GM10248 (cell line): ENCODE measurements at places on chromosomes 2 and 18.

DNA sequence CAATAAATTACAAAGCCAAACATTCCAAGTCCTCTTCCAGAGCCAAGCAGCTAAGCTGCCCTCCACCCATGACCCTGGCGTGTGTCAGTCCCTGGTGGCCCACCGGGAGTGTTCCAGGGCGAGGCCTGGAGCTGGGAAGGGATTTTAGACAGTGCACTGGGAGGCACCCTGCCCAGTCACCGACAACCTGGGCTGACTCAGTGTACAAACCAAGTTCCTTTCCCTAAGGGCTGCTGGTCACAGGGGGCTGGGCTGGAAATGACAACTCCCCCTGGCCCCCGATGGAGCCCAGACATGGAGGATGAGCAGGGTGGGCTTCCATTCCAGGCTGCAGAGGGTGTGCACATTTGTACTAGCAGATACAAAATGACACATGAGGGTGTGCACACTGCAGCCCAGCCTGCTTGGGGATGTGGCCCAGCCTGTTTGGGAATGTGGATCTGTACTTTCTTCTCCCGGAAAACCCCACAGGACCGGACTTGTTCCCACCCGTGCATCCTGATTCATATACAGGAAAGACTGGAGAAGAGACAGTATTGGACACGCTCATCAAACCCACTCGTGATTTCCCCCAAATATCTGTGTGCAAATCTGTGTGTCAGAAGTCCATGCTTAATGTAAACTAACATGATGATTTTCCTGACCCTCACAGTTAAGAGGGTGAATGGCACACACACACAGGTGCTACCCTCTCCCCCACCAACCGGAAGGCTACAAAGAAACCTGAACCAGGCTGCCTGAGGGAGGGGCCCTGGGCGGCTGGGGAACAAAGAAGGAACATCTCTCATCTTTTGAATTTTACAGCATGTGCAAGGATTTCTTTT, 58.9 kb downstream of the NDUFA10 start:
- DNase-seq, result no peak

DNA sequence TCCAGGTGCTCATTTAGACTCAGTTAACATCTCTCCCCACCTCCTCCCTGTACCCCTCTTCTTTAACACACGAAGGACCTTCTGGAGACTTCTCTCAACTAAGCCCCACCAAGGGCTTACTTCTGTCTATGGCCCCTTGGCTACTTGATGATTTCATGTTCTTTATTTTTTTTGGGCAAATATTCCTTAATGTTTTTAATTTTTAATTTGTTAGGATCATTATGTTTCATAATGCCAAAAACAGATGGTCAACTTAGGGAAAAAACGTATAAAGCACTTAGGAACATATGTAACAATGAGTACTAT, 25.9 kb downstream of the IL37 start:
- DNase-seq, result no peak

DNA sequence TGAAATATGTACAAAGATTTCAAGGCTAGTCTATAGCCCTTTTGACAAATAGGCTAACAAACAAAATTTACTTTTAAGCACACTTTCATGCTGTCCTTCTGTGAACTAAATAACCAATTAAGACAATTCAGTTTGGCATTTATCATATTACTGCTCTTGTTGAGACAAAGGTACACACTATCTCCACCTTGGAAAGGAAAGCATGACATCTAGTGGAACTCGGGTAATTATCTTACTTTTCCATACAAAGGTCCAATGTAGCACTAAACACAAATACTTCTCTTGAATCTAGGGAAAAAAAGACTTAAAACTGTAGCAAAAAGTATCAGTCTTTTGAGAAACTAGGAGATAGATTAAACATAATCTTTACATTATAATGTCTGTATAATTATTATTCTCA, 125.0 kb upstream of the CD226 start:
- no peak for DNase-seq

DNA sequence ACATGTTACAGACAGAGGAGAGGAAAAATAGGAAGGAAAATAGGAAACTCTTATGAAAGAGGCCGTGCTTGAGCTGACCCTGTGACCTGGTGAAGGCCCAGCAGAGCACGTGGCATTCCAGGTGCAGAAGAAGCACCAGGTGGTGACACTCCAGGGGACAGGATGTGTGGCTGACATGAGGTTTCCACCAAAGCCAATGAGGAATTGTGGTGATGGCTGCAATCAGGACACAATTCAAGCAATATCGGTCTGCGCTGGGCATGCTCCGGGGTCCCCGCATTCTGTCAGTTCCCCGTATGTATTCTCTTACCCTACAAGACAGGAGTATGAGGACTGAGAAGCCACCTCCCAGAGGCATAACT, 504.2 kb downstream of the EIPR1 start:
- DNase-seq, result no peak

GRCh38 chr2:174365571-174365970, 30.0 kb upstream of the SCRN3 start:
- DNase-seq, result no peak

DNA sequence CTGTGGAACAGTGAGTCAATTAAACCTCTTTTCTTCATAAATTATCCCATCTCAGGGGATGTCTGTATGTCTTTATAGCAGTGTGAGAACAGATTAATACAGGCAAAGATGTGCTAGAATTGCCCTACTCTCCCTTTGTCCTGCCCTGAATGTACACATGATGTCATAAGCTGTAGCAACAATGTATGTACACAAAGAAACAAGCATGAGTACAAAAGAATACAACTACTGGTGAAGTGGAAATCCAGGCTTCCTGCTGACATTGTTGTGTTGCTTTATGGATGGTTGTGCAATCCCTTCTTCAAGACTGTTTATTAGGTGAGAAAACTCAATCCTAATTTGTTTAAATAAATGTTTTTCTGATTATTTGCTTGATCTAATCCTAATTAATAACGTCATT, 446.6 kb downstream of the DSC3 start:
- DNase-seq, result no peak

- no peak for DNase-seq
Measured at GRCh38 chr2:588074-588645, 89.0 kb downstream of the TMEM18 start.

DNA sequence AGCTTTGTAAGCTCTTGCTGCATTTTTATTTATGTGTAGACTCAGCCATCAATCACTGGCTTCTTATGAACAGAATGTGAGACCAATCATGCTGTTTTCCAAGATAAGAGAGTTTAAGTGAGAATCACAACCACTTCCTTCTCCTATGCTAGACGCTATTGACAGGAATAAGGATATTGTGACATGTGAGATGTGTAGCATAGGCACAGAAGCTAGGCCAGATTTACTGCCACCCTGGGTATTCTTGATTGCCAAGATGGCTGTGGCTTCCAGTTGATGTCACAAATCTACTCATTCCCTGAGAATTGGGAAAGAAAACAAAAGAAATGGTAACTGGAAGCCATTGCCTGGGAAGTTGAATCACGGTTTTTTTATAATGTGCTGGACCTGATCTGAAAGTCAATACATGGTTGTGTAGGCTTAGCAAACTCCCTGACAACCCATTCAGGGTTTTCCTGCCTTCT, 49.9 kb downstream of the RAB27B start:
- no peak for DNase-seq

GRCh38 chr18:50144540-50144939, 50.4 kb downstream of the MYO5B start:
- no peak for DNase-seq

- DNase-seq, result no peak
Measured at GRCh38 chr18:25457126-25457525, 105.2 kb upstream of the ZNF521 start.

- DNase-seq, result peak; percentile 35
Measured at GRCh38 chr2:196415384-196415783, 224.1 kb upstream of the CCDC150 start.

GRCh38 chr2:96207774-96208142, 869 bp downstream of the STARD7 start:
- peak; percentile 48 for DNase-seq

- no peak for DNase-seq
Measured at GRCh38 chr2:80706951-80707350, 402.4 kb upstream of the LRRTM1 start.

DNA sequence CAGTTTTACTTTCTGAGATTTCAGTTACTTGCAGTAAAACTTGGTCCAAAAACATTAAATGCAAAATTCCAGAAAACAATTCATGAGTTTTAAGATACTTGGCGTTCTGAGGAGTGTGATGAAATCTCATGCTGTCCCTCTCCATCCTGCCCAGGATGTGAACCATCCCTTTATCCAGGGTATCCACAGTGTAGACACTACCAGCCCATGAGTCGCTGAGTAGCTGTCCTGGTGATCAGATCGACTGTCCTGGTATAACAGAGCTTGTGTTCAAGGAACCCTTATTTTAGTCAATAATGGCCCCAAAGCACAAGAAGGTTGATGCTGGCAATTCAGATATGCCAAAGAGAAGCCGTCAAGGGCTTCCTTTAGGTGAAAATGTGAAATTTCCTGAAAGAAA, 3.2 kb downstream of the SP100 start:
- no peak for DNase-seq

DNA sequence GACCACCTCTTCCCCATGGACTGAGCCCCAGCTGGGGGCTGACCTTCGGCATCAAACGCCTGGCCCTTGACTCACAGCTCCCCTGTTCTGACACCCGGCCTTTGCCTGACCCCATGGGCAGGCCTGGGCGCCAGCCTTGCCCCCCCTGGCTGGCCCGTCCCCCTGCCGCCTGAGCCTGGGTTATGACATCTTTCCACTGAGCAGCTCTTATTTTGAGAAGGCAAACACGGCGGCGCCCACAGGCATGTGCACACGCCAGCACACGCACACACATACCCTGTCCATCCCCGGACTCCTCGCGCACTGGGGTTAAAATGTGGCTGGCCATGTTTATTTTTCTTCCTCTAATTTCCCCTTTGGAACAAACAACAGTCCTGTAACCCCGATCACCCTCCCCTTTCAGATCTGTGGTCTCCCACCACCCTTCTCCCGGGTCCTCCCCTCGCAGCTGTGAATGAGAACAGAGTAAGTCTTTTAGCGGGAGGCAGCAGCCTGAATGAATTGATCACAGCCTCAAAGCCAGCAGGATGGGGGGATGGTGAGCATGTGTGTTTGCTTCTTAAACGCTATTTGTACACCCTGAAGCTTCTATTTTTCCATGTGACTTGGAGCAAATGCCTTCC, 11.8 kb upstream of the ATOH8 start:
- no peak for DNase-seq

DNA sequence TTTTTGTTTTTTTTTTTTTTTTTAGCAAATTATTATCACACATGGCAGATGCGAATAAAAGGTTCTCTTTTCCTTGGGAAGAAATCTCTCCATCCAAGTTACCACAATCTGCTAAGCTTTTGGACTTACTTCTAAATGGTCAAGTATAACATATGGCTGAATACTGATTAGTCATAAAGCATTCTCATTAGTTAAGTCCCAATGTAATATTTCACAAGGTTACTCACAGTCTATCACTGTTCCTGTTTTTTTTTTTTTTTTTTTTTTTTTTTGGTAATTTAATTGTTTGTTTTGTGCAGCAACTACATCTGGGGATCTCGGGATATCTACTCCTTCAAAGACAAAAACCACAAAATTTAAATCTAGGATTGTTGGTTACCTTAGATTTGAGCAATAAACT, 771.7 kb downstream of the CPS1 start:
- no peak for DNase-seq

DNA sequence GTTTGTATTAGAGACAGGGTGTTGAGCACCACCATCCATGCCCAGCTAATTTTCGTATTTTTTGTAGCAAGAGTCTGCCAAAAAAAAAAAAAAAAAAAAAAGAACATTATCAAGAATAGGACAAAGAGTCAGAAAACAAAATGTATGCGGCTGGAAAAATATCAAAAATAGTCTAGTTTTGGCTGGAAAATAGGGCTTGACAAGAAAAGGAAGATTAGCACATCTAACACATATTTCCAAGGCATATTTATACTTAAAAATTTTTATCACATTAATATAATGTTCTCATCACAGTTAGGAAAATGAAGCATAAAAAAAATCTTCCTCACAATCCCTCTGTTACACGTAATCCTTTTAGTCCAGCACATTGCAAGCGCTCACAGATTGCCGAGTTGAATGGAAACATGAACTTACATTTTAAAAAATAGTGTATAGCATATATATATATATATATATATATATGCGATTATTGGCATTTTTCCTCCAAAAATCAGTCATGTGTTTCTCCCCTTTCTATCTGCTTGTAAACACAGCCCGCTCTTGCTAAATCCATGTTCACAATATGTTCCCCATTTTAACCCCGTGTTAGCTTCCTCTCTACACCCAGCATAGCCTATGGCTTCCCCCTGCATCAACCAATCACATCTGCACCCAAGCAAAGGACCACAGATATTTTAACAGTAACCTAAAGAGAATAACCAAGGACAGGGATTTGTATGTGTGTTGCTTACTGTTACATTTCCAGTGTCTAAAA, 183.0 kb downstream of the AFF3 start:
- no peak for DNase-seq

DNA sequence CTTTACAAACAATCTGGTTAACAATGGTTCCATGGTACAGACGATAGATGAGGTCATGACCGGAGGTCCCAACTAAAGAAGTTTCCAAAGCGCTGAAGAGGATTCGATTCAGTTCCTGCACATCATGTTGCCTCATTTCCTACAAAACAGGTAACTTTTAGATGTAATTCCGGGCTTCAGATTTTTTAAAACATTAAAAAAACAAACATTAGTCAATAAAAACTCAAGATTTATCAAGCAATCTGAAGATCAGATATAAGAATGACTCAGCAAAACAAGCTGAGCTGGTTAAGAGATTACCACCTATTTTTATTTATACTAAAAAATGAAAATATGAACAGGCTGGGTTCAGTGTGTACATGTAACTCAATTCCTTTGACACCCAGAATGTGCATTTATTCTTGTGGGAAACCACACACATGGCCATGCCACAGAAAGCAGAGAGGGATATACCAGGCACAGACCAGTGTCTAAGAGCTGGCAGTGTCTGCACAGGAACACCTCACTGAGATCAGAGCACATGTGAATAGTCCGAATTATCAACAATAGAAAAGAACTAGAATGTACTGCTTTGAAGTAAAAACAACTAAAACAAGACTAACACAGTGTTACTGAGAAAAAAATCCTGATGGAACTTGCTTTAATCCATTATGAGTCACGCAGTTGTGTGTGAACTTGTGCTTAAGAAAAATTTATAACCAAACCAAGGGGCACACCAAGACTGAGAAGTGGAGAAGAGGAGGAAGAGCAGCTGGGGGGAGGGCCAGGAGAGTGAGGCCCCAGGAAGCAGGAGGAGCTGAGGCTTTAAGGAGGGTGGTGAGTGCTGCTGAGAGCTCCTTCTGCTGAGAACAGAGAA, 9.5 kb downstream of the USP40 start:
- DNase-seq, result no peak
